ENCODE measurements at places on chromosomes 2 and 18. TPM values are rescaled to one million over a fixed set of nuclear protein-coding genes. Genes with fewer than 3 reads are reported as not detected.

GRCh38 chr2:225543626-225544025 is 144.1 kb downstream of the NYAP2 start:
- no peaks in the 10 kb centered on the region for H3K36me3 ChIP-seq
- no peaks in the 10 kb centered on the region for H3K27me3 ChIP-seq
- no peak overlapping the region for H3K4me3 ChIP-seq
- H3K4me1 ChIP-seq: no peaks in the 10 kb centered on the region

DNA sequence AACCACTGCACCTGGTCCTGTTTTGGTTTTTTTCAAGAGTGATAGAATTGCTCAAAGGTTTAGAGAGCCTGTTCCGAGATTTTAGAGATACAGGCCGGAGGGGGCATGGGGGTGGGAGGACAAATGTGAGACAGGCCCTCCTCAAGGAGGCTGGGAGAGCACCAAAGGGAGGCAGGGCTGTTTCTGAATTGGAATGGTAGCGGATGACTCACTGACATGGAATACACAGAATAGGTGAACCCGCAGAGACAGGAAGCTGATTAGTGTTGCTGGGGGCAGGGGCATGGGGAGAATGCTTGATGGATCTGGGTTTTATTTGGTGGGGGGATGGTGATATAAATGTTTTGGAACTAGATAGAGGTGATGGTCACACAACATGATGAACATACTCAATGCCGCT is 111.0 kb upstream of the MGAT5 start:
- no peaks in the 10 kb centered on the region for H3K4me1 ChIP-seq
- H3K27me3 ChIP-seq: no peaks in the 10 kb centered on the region
- no peaks in the 10 kb centered on the region for H3K36me3 ChIP-seq
- DNase-seq: no peak
- no peak overlapping the region for H3K27ac ChIP-seq

DNA sequence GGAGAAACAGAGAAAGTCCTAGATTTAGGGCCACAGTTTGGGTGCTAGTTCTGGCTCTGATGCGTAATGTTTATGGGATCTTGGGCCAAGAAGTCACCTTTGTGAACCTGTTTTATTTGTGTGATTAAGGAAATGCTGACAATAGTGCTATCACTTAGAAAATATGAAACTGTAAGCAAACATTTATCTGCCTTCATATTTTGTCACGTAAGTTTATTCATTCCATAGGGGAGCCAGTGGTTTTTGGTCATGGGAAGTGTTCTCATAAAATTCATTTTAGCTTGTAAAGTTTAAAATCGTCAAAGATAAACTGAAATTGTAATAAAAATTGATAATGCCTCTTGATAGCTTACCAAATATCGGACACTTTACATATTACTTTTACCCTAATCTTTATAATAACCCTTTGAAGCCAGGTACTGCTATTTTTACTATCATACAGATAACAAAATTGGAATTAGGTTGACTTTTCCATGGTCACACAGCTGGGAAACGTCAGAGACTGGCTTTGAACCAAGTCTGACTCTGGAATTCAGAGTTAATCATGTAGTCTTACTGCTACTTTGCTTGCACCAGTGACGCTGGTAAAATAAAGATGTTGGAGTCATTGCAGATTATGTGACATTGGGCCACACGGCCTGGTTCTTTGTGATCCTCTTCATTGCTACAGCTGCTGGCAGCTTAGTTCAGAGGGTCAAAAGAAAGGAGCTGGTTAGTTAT is 99.7 kb downstream of the ICA1L start:
- H3K4me1 ChIP-seq: no peaks in the 10 kb centered on the region
- DNase-seq: no peak
- H3K27me3 ChIP-seq: no peaks in the 10 kb centered on the region
- no peaks in the 10 kb centered on the region for H3K36me3 ChIP-seq

DSC3 gene
- 0.23 TPM for total RNA-seq

- DNase-seq: no peak
- H3K36me3 ChIP-seq: no peaks in the 10 kb centered on the region
- H3K27me3 ChIP-seq: no peaks in the 10 kb centered on the region
- H3K27ac ChIP-seq: no peak overlapping the region
- no peak overlapping the region for H3K4me3 ChIP-seq
- H3K4me1 ChIP-seq: no peaks in the 10 kb centered on the region
These were observed 40.9 kb upstream of the ATP6V1B1 start for GRCh38 chr2:70894765-70895164.

- DNase-seq: no peak
- no peaks in the 10 kb centered on the region for H3K4me1 ChIP-seq
- no peak overlapping the region for H3K4me3 ChIP-seq
These were observed 119.9 kb downstream of the OSR1 start for GRCh38 chr2:19238440-19239060.

Data from Panc1 (cell line).